ENCODE measurements at places on chromosomes 3 and 15.

- no peak for DNase-seq
Measured at GRCh38 chr3:126314305-126314789, 42.9 kb downstream of the KLF15 start.

DNA sequence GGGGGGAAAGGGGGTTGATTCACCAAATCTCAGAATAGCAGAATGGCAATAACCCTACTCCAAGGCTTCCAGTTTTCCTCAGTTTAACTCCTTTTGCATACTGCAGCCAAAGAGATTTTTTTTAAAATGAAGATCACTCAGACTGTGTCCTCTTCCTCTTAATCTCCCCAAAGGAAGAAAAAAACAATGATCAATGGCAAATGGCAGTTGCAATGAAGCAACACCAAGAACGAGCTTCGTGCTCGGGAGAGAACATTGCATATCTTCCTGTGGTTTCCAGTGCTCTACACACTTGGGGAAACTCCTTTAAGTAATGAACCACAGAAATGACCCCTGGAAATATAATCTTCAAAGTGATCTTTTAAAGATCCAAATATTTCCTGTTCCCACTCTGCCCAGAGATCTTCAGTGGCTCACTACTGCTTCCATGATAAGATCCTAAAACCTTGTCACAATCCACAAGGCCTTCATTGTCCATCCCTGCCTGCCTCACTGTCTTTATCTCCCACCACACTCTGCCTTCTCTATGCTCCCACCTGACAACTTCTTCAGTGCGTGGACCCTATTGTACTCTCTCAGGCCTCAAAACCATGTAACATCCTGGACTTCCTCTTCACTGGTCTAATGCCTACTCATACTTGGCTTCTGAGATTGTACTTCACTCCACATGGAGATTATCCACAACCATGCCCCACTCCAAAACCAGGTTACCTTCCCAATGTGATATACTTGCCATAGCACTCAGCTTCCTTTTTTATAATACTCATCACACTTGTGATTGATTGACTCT, 394.8 kb downstream of the FHIT start:
- no peak for DNase-seq

DNA sequence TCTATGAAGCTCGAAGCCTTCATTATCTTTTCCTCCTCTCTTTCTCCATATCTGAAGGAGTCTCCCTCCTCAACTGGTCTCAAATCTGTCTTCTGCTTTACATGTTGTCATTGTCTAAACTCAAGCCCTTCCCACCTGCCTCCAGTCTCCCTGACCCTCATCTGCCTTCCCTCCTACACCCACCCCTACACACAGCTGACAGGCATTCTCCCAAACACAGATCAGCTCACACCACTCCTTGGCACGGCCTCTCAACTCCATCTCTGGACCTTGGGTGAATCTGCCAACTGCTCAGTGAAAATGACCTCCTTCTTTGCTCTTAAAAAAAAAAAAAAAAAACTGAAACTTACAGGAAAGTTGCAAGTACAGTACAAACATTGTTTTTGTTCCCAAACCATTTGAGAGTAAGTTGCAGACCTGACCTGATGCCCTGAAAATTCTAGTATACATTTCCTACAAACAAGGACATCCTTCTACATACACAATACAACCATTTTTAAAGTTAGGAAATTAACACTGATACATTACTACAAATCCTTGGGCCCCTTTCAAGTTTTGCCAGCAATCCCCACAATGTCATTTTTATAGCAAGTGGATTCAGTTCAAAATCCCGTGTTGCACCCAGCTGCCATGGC, 49.4 kb upstream of the UBE2E1 start:
- no peak for DNase-seq

- no peak for DNase-seq
Measured at GRCh38 chr3:151062611-151063010, 22.9 kb upstream of the MED12L start.

GRCh38 chr15:50675535-50676144, 11.0 kb downstream of the TRPM7 start:
- no peak for DNase-seq

GRCh38 chr3:58052373-58053273, 44.4 kb downstream of the FLNB start:
- no peak for DNase-seq

DNA sequence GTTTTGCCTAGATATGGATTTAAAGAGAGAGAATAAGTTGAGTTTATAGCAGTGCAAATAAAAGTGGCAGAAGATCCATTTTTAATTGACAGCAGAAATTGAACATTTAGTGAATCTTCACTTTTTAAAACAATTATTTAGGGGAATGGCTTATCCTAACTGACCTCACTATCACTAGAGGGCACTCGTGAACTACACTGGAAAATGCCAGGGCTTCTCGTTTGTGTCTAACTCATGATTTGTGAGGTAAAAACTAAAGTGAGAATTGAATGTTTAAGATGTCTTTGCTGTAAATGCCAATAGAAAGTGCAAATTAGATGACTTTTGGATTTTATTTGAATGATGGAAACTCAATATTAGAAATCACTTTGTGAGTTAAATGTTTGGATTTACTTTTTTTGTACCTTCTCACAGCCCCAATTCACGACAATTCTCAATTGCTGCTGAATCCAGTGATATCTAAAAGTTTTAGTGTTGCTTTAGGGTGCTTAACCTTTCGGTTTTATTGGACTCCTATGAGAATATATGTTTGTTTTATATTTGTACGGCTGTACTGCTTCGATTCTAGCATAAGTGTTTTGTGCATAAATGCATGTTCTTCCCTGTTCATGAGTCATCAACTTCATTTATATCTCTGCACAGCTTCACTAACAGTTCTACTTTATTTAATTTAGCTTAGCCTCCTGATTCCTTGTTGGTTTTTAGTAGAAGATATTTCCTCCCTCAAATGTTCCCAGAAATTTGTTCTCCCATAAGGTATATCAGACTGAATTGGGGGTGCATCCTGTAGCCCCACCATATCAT, 462.1 kb downstream of the MFSD1 start:
- DNase-seq, result peak; percentile 2

DNA sequence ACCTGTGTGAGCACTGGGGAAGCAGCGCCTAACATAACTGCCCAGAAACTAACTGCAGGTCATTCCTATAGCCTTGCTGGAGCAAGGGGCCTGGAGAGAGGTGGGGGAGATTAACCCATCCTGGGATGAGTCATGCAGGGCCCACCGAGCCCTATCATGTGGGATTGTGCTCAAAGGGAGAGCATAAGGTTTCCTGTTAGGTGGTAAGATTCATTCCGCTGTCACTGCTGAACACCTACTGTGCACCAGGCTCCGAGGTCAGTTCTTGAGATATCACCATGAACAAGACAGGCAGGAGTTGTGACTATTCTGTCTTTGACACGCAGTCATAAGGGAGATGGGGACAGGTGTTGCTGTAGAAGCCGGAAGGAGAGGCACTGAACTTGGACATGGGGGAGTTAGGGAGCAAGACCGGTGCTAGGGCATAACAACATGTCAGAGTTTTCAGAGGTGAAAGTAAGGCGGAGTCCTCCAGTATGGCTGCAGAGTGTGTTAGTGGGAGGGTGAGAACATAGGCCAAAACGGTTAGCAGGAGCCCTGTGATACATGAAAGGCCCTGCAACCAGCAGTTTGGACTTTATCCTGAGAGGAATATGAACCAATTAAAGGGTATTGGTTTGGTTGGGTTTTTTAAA, 2.4 kb downstream of the SLC25A38 start:
- no peak for DNase-seq

DNA sequence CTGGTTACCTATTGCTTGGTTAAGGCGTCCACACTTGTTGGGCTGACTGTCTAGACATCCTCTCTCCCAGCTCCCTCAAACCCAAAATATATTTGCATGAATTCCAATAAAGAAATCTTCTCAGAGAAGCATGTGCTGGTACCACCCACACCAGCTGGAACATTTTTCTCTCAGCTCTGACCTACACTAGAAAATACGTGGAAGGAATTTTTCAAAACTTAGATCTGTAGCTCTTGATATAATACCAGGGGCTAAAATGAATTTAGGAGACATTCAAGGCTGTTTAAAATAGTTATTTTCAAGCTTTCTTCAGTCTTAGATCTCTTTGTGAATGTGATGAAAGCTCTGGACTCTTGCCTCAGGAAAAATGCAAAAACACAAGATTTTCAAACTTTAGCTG, 590.4 kb downstream of the PDCD6IP start:
- DNase-seq, result no peak

GRCh38 chr15:95799286-95800200, 531.0 kb upstream of the NR2F2 start:
- no peak for DNase-seq

- no peak for DNase-seq
Measured at GRCh38 chr3:58335652-58335947, 2.9 kb downstream of the PXK start.

DNA sequence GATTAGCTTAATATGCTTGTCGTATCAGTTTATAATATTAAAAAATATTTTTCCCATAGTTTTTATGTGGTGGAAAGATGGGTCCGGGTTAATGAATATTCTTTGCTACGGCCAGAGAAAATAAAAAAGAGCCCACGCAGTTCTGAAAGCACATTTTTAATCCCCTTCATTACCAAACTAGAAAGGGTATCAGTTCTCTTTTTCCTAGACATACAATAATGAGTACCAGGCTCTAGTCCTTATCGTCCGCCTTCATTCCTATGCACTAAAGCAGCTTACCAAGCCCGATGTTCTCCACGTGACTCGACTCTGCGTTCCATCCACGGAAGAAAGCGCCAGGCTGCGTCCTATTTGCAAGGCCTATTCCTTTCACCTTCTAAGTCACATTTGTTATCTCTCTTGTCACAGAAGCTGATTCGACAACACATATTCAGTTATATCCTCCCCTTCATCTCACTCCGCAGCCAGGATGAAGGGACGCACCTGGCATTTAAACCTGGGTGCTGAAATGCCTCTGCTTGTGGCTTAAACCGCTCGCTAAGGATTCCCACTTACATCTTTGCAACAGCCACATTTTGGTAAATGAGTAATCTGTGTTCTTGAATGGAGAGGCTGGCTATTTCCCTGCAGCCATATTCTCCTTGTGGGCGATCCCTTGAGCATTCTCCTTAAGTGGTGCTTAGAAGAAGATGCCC, 257.0 kb downstream of the CD47 start:
- DNase-seq, result no peak

GRCh38 chr3:71271596-71271995, 311.9 kb downstream of the FOXP1 start:
- DNase-seq, result no peak

GRCh38 chr15:25905140-25905539, 42.0 kb upstream of the ATP10A start:
- DNase-seq, result no peak

GRCh38 chr3:135260025-135260424, 465.0 kb downstream of the EPHB1 start:
- no peak for DNase-seq

DNA sequence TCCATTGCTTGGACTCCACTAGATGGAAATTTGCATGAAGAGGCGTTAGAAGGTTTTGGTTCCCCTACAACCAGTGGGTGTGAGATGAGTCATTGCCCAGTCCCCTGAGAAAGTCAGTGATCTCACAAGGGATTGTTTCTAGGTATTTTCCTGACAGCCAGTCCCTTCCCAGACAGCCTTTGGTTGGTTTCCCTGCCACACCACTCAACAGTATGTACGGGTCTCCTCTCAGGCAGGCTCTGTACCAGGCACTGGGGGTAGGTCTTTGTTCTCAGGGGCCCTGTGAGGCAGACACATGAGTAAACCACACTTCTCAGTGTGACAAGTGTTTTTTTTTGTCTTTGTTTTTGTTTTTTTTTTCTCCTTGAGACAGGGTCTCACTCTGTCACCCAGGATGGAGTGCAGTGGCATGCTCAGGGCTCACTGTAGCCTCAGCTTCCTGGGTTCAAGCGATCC, 4.0 kb downstream of the LAMP3 start:
- DNase-seq, result no peak

GRCh38 chr3:147846854-147847478, 437.8 kb downstream of the ZIC1 start:
- no peak for DNase-seq

GRCh38 chr15:88181613-88182012, 74.9 kb downstream of the NTRK3 start:
- DNase-seq, result no peak

GRCh38 chr3:54131890-54132289, 9.5 kb downstream of the CACNA2D3 start:
- DNase-seq, result no peak

- DNase-seq, result no peak
Measured at GRCh38 chr3:64149886-64150285, 75.4 kb downstream of the PRICKLE2 start.

DNA sequence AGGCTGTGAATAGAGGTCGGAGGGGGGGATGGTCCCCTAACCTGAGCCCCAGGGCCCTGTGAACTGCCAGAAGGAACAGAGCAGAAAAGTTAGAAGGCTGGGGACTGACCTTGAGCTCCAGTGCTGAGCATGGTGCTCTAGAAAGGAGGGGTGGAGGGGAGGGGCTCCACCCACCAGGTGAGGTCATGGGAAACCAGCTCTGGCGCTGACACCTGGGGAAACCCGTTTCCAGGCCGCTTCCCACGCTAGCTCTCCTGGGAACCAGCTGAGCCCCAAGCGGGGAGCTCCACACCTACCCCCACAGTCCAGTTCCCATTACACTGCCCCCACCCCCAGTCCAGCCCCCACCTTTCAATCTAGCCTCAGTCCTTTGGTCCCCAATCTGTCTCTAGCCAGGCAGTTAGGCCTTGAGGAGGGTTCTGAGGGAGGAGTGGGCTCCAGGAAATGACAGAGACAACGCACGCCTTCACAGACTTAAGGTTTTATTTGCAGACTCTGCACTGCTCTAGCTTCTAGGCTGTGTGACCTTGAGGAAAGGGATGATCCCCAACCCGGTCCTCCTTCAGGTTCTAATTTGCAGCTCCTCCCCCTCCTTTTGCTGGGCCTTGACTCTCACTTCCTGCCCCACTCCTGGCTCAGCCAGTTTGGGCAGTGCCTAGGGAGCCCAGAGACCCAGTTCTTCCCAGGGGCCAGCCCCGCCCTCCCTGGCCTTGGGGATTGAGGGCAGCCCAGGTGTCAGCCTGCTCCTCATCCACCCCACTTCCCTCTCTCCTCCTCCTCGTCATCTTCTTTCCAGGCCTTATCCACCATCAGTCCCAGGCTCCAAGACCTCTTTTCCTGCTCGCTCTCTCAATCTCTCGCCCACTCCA, 2.1 kb downstream of the RHOV start:
- DNase-seq, result no peak

DNA sequence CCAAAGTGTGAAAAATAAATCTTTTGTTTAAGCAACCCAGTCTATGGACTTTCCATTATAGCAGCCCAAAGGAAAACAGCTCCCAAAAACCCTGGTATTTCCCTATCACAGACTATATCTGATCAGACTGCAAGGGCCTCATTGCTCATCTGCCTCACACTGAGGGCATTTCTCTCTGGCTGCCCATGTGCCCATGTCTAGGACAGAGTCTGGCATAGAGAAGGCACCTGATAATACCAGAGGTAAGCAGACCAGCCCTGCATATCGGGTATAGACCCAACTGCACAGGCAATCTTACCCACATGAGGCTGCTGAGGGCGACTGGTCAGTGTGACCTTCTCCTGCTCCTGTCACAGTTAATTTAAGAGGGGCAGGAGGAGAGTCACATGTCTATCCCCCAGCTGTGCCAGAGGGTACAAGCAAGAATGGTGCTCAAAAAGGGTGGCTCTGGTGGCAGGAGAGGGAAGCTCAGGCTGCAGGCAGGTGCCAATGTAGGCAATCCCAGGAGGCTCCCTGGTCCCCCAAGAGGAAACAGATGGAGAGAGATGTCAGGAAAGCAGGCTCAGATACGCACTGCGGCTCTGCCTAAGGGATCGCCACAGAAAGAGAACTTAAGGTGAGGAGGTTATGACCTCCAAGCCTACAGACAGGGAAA, 3.1 kb downstream of the CSRNP1 start:
- no peak for DNase-seq

All from T-helper 1 cell (primary cell).